A549 treated with ZK216348 at 1 μM for 4 hours (cell line): ENCODE measurements at places on chromosomes 6 and 20. TPM values are rescaled to one million over a fixed set of nuclear protein-coding genes. Genes with fewer than 3 reads are reported as not detected.

MGME1 gene
- 38.7 to 46.6 TPM (median 42.2 TPM) in 5 replicates for total RNA-seq

CST5 gene
- total RNA-seq, result not detected in 5 replicates

SLC2A10 gene
- total RNA-seq, result not detected in 5 replicates

TM9SF4 gene
- 27.2 to 41.0 TPM (median 36.2 TPM) in 5 replicates for total RNA-seq

PROKR2 gene
- total RNA-seq, result not detected in 5 replicates

GRM1 gene
- 0.02 to 0.11 TPM in 2 of 5 replicates, not detected in the others for total RNA-seq
